ENCODE measurements at places on chromosomes 12 and 14. TPM values are rescaled to one million over a fixed set of nuclear protein-coding genes. Genes with fewer than 3 reads are reported as not detected.
A peak's percentile ranks its signal among the peaks of the same experiment; 100 is the strongest.

DNA sequence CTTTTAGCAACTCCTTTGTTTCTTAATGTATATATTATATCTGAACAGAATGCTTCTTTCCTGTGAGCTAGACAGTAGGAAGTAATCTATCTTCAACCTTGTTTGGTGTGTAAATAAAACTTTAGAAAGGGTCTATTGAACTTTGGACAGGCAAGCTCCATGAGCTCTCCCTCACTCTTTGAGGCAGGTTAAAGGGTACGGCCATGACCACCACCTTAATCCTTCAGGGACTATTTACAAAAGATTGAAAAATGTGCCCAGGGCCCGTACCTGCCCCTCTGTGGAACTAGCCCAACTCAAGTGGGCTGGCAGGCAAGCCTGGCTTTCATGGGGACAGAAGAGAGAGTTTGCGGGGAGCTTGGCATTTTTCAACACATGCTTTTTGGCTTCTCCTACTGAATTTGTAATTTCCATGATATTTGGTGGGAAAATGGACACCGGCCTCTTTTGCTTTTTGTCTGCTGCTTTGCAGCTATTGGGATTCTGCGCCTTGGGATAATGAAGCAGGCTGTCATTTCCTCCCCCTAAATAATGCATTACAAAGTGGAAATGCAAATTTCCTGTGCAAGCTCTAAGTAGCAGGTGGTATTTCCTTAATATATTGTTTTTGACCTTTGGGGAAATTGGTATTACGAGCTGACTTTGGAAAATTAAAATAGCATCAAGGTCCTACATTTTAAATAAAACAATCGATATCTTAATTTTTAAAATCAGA, 106.0 kb downstream of the HMGA2 start:
- DNase-seq = no peak

DNA sequence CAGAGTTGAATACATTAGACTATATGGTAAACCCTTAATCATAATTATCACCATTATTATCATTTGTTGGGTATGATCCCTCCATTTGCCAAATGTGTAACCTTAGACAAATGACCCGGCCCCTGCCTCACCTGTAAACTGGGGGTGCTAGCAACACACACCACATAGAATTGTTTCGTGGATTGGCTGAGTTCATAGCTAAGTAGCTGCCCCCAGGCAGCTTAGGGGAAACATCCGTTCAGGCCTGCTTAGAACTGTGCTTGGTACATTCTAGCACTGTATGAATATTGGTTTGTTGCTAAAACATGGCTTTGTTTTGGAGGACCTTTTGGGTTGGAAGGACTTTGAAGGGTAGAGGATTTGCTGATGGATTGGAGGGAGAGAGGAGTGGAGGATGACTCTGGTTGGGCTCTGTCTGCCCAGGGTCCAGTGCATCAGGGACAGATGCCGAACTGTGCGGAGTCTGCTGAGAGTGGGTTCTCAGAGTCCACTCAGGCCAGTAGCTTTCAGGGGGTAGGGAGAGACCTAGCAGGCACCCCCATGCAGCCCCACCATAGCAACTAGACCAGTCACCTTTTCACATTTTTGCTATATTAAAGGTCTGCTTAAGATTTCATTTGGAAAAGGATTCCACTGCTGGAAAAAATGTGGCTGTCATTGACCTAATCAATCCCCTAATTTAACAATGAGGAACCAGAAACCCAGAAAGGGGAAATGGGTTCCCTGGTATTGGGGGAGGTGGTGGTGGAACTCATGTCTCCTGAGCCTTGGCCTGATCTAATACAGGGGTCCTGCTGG, 2.2 kb downstream of the RIN3 start:
- DNase-seq = no peak

- DNase-seq = peak; percentile 33
These were observed 391.6 kb downstream of the ZFP36L1 start for GRCh38 chr14:68401317-68401716.

DNA sequence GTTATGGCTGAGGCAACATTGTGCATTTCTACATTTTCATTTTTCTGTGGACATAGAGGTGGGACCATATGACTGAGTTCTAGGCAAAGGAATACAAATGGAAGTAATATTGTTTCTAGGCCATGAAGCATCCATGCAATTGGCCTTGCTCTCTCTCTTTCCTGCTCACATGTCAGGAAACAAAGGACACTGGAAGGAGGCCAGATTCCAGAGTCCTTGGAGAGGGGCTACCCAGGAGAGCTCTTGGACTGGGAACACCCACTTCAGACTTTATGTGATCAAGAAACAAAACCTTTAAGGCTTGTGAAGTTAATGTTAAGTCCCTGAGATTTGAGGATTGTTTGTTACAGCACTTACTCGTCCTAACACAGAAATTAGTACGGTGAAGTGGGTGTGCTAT, 32.8 kb downstream of the PDZRN4 start:
- no peak for DNase-seq

DNA sequence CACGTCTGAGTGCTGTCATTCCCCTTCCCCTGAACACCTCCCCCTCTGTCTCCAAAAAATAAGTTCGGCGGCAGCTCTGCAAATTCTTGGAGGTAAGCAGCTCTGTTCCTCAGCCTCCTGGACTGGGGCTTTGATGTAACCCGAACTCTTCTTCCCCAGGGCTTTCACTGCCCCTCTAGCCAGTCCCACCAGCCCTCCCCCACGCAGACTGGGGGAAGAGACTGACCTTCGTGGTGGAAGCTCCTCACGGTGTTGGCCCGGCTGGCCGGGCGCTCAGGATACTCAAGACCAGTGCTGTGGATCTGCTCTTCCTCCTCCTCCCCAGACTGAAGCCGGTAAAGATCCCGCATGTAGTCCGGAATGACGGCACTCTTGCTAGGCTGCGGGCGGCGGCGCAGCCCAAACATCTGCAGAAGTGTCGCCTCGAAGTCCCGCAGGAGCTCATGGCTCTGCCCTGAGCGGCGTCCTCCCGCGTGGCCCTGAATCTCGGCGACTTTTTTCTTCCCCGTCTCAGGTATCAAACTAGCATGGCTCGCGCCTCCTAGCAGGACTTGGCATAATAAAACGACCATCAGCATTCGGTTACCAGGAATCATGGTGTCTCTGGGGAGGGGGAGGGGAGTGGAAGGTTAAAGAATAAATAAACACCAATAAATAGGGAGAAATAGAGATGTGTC, 4.9 kb downstream of the BMP4 start:
- DNase-seq = no peak

DNA sequence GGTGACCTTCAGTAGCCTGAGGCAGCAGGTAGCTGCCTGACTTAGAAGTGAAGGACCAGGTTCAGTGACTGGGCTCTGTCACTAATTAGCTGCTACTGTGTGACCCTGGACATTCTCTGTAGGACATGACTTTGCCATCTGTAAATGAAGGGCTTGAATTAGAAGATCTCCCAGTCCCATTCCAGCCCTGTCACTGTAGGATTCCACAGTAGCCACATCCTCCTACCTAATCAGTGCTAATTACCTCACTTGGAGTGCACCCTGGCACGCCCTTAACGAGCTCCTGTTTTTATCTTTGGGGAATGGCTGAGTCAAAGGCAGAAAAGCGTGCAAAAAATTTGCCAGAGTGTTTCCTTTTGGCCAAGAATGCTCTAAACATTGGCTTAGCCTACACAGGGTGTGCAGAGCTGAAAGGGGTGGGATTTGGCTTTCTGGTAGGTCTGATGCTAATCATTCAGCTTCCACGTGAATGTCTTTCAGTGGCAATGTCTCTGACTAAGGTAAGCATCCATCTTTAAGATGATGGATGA, 6.8 kb downstream of the NTF3 start:
- DNase-seq = no peak

DNA sequence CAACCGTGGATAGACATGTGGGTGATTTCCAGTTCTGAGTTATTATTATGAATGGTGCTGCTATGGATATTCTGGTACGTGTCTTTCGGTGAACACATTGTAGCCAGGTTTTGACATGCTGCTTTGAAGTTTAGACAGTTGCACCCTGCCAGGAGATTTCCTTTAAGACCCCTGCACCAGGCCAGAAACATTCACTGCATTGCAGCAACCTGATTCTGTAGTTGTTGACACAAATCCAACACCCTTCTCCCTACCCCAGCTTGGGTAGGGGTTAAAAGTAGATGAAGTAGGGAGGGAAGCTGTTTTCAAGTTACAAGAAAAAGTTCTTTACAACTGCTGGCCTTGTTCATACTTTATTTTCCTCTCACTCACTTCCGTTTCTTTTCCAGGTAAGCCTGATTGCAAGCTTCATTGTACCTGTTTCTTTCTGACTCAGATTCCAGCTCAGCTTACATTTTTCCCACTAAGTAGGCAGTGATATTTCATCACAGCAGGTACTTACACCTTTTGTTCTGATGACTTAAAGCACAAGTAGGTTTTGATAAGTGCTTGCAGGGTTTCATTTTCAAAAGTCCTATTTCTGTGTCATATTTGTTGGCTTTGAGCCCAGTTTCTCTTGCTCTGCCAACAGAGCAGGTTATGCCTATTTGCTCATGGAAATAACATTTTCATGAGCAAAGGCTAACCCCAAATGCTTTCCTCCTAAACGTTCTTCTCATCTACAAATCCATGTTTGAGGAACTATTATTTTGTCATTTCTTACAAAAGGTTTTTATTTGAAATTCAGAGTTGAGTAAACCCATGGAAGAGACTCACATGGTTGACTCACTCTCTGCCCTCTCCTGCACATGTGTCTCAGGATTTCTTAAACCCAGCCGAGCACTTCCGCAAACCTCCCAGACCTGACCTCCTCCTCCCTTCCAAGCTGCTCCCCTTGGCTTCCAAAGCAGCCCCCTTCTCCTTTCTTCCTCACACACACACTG, 12.1 kb upstream of the LTA4H start:
- DNase-seq = no peak

DNA sequence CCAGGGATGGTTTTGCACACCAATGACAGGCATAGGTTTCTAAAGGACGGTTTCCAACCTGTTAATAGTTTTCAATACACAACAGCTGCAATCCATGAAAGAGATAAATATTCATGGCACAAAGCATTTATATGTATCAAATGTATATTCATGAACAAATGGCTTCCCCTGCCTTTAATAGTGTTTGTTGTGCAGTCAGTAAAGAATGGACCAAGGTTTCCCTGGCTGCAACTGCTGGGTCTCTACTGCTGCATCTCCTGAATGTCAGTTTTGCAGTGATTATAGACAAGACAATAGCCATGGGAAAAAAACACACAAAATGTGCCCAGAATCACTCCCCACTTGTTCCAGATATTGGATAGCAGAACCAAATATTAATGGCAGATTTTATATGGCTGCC, 284.1 kb downstream of the BTG1 start:
- DNase-seq = no peak

- DNase-seq = no peak
These were observed 51.4 kb upstream of the CCT2 start for GRCh38 chr12:69533844-69534243.

DNA sequence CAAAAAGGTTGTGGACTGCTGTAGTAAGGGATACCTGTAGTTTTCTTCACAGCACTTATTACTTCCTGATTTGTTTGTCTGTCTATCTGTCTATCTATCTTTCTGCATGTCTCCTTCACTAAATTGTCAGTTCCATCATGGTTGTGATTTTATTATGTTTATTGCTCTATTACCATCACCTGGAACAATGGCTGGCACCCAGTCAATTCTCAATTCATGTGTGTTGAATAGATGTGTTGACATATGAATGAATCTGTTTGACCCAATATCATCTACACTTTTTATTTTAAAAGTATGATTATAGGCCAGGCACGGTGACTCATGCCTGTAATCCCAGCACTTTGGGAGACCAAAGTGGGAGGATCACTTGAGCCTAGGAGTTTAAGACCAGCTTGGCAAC, 224.4 kb downstream of the NUBPL start:
- no peak for DNase-seq

DNA sequence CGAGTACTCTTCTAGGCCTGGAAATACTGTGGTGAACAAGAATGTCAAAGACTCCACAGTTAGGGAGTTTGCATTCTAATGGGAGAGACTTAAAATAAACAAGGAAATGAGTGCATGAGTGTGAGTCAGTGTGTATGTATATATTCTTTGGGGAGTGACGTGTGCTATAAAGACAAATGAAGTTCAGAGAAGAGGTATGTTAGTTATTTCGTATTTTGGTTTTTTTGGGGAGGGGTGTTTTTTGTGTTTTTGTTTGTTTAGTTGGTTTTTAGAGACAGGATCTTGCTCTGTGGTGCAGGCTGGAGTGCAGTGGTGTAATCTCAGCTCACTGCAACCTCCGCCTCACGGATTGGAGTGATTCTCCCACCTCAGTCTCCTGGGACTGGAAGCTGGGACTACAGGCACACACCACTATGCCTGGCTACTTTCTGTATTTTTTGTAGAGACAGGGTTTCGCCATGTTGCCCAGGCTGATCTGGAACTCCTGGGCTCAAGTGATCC, 74.3 kb downstream of the SRGAP1 start:
- DNase-seq = peak; percentile 97

DNA sequence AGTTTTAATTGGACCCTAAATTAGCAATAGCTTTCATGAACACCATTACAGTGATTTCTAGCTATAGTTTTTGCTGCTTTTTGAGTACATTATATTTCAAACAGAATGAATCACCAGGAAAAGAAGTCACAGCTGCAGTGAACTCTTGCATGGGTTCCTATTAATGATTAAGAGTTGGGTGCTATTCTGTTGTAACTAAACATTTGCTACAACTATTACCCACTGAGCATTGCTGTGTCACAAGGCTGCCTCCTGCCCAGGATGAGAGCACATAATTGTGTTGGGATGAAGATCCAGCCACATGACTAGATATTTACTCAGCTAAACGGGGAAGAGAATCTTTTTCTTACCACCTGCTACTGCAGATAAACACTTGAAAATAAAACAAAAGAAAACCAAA, 152.7 kb downstream of the GXYLT1 start:
- DNase-seq = no peak

DNA sequence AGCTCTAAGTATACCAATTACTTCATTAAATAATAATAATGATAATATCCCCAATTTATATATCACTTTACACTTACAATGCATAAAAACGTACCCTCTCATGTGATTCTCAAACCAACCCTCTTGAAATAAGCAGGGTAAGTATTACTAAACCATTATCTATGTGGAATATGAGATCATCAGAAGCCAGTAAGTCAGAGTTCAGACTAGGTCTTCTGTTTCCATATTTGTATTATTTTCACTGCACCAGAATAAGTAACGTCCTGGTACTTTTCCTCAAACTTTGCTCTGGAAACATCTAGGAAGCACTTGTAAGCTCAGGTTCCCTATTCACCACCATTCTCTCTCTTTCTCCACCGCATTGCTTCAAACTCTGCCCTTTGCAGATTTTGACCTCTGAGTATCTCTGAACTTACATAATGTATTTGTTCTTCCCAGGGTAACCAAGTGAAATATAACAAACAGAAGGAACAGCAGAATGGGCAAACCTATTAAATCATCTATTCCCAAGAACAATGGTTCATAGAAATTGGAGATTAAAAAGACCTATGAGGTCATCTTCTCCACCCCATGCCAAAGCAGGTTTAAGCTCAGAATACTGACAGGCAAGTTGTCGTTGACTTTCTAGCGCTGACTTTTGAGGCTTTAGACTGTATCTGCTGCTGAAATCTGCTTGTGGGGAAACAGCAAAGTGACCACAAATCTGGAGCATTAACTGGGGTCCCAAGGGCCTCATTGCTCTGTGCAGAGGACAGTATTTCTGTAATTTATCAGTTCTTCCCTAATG, 161.3 kb upstream of the FAR2 start:
- no peak for DNase-seq

GRCh38 chr14:89892953-89893352, 61.6 kb downstream of the EFCAB11 start:
- DNase-seq = no peak

The OR6C2 gene
- total RNA-seq = not detected

The SLC17A8 gene
- not detected for total RNA-seq

The NEDD8 gene
- total RNA-seq = 223 TPM

The FBLN5 gene
- 2.4 TPM for total RNA-seq

The SPRING1 gene
- 19.1 TPM for total RNA-seq

The HOXC12 gene
- not detected for total RNA-seq

The P2RX2 gene
- not detected for total RNA-seq

The HOXC10 gene
- total RNA-seq = not detected

All from NCI-H460 (cell line).